ENCODE measurements at places on chromosomes 3 and 15.

GRCh38 chr3:42735019-42735418 is 32.4 kb upstream of the HHATL start:
- no peak for DNase-seq

GRCh38 chr15:41933771-41934170 is 38.6 kb downstream of the EHD4 start:
- DNase-seq: no peak

DNA sequence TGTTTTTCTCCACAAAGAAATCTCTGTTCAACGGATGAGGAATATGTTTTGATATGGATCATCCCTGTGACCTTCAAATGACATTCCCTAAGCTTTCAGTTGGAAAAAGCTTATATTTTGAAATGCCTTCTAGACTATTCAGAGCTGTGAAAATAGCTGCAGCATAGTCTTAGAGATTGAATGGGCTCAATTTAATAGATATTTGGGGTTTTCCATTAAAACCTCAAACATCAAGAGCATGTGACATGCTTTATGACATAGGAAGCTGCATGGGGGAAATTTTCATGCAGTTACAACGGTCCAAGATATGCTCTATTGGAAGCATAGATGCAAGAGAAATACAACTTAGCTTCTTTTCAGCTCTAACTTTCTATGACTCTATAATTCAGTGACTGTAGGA is 102.8 kb downstream of the LSAMP start:
- no peak for DNase-seq

- no peak for DNase-seq
These were observed 162.2 kb downstream of the SMAD6 start for GRCh38 chr15:66864086-66864830.

- no peak for DNase-seq
These were observed 33.8 kb upstream of the SPTSSB start for GRCh38 chr3:161405087-161405486.

GRCh38 chr15:91625506-91625905 is 228.0 kb upstream of the SLCO3A1 start:
- DNase-seq: no peak

All from AML-193 (cell line).